ENCODE measurements at places on chromosomes 1 and 21.
A peak's percentile ranks its signal among the peaks of the same experiment; 100 is the strongest.

- DNase-seq, result no peak
Observed at GRCh38 chr1:58551186-58552140, 4.9 kb upstream of the OMA1 start.

GRCh38 chr1:87682565-87682964, 353.9 kb downstream of the LMO4 start:
- no peak for DNase-seq

- DNase-seq, result no peak
Observed at GRCh38 chr1:92502247-92502646, 15.5 kb upstream of the GFI1 start.

GRCh38 chr1:16012590-16013219, 5.1 kb downstream of the HSPB7 start:
- peak; percentile 53 for DNase-seq

- no peak for DNase-seq
Observed at GRCh38 chr21:37866027-37866426, 50.2 kb downstream of the KCNJ6 start.

GRCh38 chr1:82515650-82516049, 714.9 kb downstream of the ADGRL2 start:
- DNase-seq, result no peak

GRCh38 chr1:87956072-87956471, 627.4 kb downstream of the LMO4 start:
- DNase-seq, result no peak

- no peak for DNase-seq
Observed at GRCh38 chr1:67359592-67359991, 51.9 kb downstream of the IL12RB2 start.

DNA sequence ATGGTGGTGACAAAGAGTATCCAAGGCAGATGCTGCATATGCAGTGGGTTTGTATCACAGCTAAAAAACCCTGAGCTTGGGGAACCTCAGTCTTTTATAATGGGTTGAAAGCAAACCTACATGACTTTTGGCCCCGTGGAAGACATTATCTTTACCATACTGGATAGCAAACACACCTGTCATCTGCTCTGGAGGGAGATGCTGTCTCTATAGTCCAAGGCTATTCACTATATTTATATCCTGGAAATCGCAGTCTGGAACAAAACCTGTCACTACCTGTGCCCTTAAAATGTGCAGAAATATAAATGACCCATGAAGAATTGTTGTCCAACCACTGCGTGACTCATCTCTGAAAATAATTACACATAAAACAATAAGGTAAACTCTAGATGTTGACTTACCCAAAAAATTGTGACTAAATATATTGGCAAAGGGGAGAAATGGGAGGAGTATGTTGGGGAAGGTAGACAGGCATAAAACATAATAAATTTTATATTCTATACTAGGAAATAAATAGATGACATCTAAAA, 121.0 kb upstream of the CXADR start:
- no peak for DNase-seq

GRCh38 chr1:3074297-3074741, 5.3 kb downstream of the PRDM16 start:
- no peak for DNase-seq

DNA sequence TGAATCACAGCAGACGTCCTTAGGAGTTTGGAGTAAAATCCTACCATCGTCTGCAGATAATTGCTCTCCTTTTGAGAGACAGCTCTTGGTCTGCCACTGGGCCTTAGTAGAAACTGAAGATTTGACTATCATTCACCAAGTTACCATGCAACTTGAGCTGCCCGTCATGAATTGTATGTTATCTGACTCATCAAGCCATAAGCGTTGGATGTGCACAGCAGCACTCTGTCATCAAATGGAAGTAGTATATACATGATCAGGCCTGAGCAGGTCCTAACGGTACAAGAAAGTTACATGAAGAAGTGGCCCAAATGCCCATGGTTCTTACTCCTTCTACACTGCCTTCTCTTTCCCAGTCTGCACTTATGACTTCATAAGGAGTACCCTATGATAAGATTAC, 317.8 kb downstream of the GPATCH2 start:
- DNase-seq, result no peak

DNA sequence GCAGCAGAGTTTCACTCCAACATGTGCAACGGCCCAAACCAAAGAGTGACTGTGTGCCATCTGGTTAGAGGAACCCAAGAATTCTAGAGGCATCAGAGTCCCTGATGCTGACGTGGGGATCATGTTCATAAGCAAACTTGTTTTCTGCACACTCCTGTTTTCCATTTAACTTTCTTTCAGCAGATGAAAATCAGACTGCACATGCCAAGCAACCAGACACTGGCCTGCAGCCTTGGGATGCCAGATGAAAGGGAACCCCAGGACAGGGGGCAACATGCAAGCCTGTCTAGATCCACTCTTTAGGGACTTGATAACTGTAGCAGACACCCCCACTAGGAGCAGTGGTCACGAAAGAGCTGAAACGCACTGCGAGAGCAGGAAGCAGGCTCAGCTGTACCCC, 56.8 kb downstream of the SLC66A1 start:
- no peak for DNase-seq

DNA sequence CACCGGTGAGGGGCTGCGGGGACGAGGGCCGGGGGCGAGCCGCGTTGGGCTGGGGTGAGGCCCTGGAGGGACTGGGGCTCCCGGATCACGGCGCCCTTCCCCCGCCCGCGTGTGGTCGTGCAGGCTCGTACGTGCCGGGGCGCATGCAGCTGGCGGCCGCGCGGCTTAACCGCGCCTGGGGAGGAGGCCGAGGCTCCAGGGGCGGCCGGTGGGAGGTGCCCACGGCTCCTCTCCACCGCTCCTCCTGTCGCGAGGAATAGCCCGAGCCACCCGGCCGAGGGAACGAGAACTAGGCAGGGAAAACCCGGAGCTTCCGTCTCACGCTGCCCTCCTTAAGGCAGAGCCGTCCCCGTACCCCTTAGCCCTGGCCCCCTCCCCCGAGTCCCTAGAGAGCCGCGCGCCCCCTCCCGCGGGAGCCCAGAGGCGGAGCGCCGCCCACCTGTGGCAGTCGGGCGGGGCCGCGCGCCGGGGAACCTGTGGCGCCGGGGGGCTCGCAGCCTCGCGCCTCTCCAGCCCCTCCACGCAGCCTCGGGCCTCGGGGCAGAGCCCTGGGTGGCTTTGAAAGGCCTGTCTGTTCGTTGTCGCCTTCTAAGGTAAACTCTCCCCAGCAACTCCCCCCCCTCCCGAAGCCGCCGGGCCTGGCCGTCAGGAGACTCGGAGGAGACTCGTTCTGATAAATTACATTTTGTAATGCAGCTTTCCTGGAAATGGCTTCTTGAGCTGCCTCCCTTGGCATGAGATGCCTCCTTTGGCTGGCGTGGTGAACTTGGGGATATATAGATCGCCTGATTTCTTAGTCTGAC, 746 bp downstream of the AK4 start:
- DNase-seq, result peak; percentile 66

- DNase-seq, result no peak
Observed at GRCh38 chr1:28835237-28835650, 23.3 kb downstream of the OPRD1 start.

- DNase-seq, result no peak
Observed at GRCh38 chr1:33764149-33764548, 99.7 kb upstream of the HMGB4 start.

DNA sequence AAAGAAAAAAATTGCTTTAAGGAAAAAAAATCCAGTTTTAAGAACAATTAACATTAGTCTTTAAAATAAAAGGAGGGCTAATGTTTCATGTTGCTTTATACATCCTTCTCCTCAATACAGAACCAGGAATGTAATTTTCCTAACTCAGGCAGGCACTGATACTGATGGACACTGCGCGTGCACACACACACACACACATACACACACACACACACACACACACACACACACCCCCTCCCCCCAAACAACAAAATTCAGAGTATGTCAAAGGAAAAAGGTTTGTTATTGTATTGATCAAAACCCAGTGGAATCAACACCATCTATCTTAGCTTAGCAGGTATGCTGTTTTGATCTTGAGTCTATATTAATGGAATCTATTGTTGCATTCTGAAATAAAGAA, 31.6 kb downstream of the PTP4A2 start:
- no peak for DNase-seq

GRCh38 chr1:168697356-168698126, 31.5 kb downstream of the DPT start:
- DNase-seq, result no peak

DNA sequence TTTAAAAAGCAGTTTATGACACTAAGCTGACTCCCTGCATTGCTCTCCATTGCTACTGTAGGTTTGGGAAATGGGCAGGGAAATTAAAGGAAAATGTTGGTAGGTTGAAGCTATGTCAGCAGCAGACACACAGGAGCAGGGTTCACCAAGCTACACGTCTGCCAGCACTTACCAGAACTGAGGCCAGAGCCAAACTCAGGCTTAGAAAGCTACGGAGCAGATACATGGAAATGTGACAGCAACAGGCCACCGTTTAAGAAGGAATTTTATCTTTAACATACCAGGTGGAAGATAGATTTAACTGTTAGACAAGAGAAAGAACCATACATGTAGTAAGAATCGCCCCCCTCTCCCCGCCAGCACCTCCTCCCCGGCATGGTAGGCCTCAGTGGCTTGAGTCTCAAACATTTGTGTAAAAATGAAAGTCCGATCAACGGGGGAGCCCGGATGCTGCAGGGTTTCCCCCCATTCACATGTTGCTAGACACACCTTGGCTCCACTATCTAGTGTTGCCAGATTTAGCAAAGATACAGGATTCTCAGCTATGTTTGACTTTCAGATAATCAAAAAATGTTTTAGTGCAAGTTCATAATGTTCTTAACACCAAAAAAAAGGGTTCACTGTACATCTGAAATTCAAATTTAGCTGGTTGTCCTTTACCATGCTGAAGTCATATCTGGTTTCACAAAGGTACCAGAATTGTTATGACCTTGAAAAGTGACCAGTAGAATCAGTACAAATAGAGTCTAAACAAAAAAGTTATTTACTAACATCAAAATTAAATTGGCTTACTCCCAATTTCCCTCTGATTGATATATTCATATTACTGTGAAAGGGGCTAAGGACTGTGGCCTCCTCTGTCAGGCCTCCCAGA, 6.7 kb downstream of the OR2T11 start:
- no peak for DNase-seq
